Right lobe of liver (tissue), 6 donors: ENCODE measurements at places on chromosomes 13 and 19. TPM values are rescaled to one million over a fixed set of nuclear protein-coding genes. Genes with fewer than 3 reads are reported as not detected.

DNA sequence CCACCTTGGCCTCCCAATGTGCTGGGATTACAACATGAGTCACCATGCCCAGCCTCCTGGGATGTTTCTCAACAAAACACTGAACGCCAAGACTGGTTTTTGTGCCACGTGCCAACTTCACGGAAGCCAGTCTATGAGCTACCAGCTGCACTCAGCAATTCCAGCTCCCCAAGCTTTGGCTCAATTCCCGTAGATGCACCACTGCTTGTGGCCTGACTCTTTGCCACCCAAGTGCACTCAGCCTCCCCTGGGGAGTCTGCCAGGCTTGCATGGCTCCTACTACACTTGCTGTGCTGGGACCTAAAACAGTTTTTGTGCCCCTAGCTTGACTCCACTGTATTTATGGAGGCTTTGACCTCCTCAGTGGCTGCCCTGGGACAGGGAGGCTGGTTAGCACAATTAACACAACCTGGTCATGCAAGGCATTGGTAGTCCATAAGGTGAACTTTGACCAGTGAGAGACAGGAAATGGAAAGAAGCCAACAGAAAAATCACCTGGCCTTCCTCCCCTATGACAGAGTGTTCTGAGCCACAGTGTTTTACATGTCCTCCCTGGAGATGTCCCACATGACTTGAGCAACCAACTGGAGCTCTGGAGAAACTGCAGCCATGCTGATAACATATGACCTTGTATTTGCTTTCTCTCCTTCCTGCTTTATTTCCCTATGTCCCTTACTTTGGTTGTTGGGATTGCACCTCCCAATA is 1173.1 kb downstream of the UQCRFS1 start:
- no peaks in the 10 kb centered on the region for H3K27me3 ChIP-seq
- H3K27ac ChIP-seq: no peak overlapping the region
- H3K4me1 ChIP-seq: no peaks in the 10 kb centered on the region
- DNase-seq: peak; percentile 51
- no peak overlapping the region for H3K4me3 ChIP-seq
- H3K36me3 ChIP-seq: no peaks in the 10 kb centered on the region

DNA sequence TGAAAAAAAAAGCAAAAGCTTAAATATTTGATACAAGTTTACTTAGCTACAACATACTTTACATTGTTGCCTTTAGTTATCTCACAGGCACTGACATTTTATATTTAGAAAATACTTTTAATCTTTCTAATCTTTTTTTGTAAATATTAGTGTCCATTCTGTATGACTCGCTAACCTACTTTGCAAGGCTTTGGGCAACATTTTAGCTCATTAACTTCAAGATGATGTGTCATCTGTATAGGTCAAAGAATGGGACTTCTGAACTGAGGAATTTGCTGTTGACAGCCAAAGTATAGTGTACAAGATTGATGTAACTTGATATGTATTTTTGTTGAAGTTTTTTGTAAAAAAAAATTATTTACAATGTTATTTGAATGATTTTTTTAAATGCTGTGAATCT is 2.7 kb upstream of the C1QTNF9 start:
- no peak overlapping the region for H3K27ac ChIP-seq
- H3K4me1 ChIP-seq: no peaks in the 10 kb centered on the region
- no peaks in the 10 kb centered on the region for H3K27me3 ChIP-seq

- no peak for DNase-seq
- peak overlapping the region; percentile 94 for H3K27ac ChIP-seq
- H3K4me3 ChIP-seq: peak overlapping the region; percentile 66
- peaks cover 4% of the 10 kb centered on the region for H3K4me1 ChIP-seq
Measured at GRCh38 chr19:37217480-37217774, 587 bp upstream of the ZNF383 start.

DNA sequence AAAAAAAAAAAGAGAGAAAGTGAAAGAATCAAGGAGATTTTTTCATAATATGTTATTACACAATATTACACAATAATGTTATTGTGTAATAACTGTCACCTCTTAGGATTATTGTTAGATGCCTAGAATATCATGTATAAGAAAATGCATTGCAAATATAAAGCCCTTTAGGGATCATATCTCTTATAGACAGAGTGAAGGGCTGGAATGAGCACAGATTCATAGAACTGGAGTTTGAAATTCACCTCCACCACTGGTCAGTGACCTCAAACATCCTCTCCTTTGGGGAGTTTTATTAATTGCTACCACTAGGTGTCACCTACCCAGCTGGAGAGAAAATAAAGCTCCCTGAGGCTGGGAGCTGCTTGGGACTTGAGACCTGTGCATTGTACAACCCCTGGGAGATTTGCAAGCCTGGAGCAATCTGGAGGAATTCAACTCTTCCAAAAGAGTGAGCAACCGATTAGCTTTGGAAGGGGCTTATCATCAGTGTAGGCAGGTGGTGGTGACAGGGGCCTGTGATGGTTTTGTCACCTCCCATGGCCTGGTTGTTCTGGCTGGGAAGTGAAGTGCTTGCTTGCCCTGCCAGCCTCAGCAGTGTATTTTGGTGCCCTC is 30.3 kb upstream of the FRY start:
- no peak overlapping the region for H3K4me3 ChIP-seq
- no peaks in the 10 kb centered on the region for H3K4me1 ChIP-seq
- DNase-seq: no peak
- no peaks in the 10 kb centered on the region for H3K27me3 ChIP-seq
- H3K36me3 ChIP-seq: no peaks in the 10 kb centered on the region
- H3K27ac ChIP-seq: no peak overlapping the region

- peaks cover 10% of the 10 kb centered on the region for H3K4me1 ChIP-seq
- H3K36me3 ChIP-seq: no peaks in the 10 kb centered on the region
- H3K27ac ChIP-seq: peak overlapping the region; percentile 4
- H3K4me3 ChIP-seq: peak overlapping the region; percentile 66
Measured at GRCh38 chr19:45729800-45730290, 851 bp downstream of the FBXO46 start.

- H3K36me3 ChIP-seq: no peaks in the 10 kb centered on the region
- H3K4me1 ChIP-seq: no peaks in the 10 kb centered on the region
- H3K27ac ChIP-seq: no peak overlapping the region
Measured at GRCh38 chr19:14544977-14545715, 15.8 kb downstream of the TECR start.

- H3K36me3 ChIP-seq: no peaks in the 10 kb centered on the region
- H3K4me3 ChIP-seq: peak overlapping the region; percentile 63
- peak; percentile 21 for DNase-seq
- peak overlapping the region; percentile 43 for H3K27ac ChIP-seq
- no peaks in the 10 kb centered on the region for H3K27me3 ChIP-seq
Measured at GRCh38 chr19:1650650-1651567, 1.5 kb downstream of the TCF3 start.

DNA sequence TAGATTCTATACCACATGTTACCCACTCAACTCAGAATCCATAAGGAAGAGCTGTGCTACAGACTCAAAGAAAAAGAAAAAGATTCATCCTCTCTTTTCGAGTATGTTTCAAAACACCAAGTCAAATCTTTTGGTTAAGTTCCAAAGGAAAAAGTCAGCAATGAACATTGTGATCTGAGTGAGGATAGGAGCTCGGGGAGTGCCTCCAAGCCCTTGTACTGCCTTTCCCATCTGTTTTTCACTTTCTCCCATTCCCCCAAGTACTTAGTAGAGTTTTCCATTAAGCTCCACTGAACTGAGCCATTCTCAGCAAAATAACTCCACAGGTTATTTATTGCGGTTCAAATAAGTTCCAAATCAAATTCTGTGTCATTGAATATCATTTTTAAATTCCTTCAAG is 47.7 kb upstream of the MAB21L1 start:
- no peak overlapping the region for H3K4me3 ChIP-seq
- no peaks in the 10 kb centered on the region for H3K27me3 ChIP-seq
- H3K27ac ChIP-seq: no peak overlapping the region
- no peaks in the 10 kb centered on the region for H3K36me3 ChIP-seq
- DNase-seq: no peak

DNA sequence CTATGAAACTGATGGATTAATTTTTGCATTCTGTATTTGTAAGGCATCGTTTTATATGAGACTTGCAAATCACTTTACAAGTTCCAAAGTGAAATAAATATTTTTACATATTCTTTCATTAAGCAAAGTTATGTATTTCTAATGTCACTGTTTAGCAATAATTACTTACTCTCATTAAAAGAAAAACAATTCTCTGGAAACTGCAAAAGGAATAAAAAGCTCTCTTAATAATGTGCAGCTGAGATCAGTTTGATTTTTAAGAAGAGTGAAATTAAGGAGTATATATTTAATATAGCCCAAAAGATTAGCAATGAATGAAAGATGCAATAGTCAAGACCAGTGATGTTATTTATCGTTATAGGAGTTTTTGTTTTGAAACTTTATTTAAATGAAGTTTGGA is 155.2 kb downstream of the GPC5 start:
- H3K36me3 ChIP-seq: no peaks in the 10 kb centered on the region
- DNase-seq: no peak
- no peaks in the 10 kb centered on the region for H3K27me3 ChIP-seq
- H3K4me3 ChIP-seq: no peak overlapping the region
- no peaks in the 10 kb centered on the region for H3K4me1 ChIP-seq
- H3K27ac ChIP-seq: no peak overlapping the region

MTIF3 gene
- 46.0 TPM for total RNA-seq

DAPK3 gene
- 40.1 TPM for total RNA-seq

ZGLP1 gene
- 4.4 TPM for total RNA-seq

NMRK2 gene
- 0.17 TPM for total RNA-seq

ITGBL1 gene
- 0.98 TPM for total RNA-seq

R3HDM4 gene
- 15.2 TPM for total RNA-seq

HS6ST3 gene
- not detected for total RNA-seq

NCAN gene
- total RNA-seq: 0.07 TPM
